A549 treated with GW870086 at 1 μM for 4 hours (cell line): ENCODE measurements at places on chromosomes 1 and 21. TPM values are rescaled to one million over a fixed set of nuclear protein-coding genes. Genes with fewer than 3 reads are reported as not detected.

Gene FAM151A
- total RNA-seq = 0.07 to 0.18 TPM (median 0.13 TPM) in 4 of 5 replicates, not detected in the other

Gene KIF26B
- total RNA-seq = 0.03 to 0.08 TPM (median 0.05 TPM) in 5 replicates

Gene LIPI
- not detected in 5 replicates for total RNA-seq

Gene SPRR2A
- not detected in 5 replicates for total RNA-seq

Gene SLC22A15
- 0.43 to 1.2 TPM (median 0.70 TPM) in 5 replicates for total RNA-seq

Gene GNAT2
- 0.14 to 0.26 TPM in 2 of 5 replicates, not detected in the others for total RNA-seq

Gene IRF6
- total RNA-seq = 0.09 to 0.16 TPM (median 0.13 TPM) in 5 replicates
